ENCODE measurements at places on chromosomes 6 and 20. TPM values are rescaled to one million over a fixed set of nuclear protein-coding genes. Genes with fewer than 3 reads are reported as not detected.
A peak's percentile ranks its signal among the peaks of the same experiment; 100 is the strongest.

RHAG gene
- polyA plus RNA-seq, result not detected

PIGT gene
- 59.7 TPM for polyA plus RNA-seq

BMP5 gene
- not detected for polyA plus RNA-seq

TFAP2C gene
- polyA plus RNA-seq, result not detected

EMILIN3 gene
- polyA plus RNA-seq, result not detected

PTPRK gene
- polyA plus RNA-seq, result not detected

COL21A1 gene
- polyA plus RNA-seq, result not detected

DNA sequence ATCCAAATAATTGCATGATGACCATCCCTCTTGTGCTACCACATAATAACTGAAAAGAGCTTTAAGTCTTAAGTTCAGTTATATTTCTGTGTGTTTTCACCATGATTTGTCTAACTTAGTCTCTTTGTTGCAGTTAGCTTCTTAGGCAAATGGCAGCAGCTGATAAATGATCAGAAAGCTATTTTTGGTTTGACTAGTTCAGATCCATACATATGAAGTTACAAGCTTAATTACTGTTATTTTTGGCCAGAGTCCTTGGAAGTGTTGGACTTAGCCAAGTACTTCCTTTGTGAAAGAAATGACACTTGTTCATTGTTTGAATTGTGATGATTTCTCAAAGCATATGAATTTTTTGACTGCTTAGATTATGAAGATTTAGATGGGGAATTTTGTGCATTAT lies 54.2 kb downstream of the HIVEP1 start:
- no peak overlapping the region for H3K4me3 ChIP-seq
- H3K27me3 ChIP-seq, result no peaks in the 10 kb centered on the region
- no peak for DNase-seq
- no peak overlapping the region for H3K27ac ChIP-seq

DNA sequence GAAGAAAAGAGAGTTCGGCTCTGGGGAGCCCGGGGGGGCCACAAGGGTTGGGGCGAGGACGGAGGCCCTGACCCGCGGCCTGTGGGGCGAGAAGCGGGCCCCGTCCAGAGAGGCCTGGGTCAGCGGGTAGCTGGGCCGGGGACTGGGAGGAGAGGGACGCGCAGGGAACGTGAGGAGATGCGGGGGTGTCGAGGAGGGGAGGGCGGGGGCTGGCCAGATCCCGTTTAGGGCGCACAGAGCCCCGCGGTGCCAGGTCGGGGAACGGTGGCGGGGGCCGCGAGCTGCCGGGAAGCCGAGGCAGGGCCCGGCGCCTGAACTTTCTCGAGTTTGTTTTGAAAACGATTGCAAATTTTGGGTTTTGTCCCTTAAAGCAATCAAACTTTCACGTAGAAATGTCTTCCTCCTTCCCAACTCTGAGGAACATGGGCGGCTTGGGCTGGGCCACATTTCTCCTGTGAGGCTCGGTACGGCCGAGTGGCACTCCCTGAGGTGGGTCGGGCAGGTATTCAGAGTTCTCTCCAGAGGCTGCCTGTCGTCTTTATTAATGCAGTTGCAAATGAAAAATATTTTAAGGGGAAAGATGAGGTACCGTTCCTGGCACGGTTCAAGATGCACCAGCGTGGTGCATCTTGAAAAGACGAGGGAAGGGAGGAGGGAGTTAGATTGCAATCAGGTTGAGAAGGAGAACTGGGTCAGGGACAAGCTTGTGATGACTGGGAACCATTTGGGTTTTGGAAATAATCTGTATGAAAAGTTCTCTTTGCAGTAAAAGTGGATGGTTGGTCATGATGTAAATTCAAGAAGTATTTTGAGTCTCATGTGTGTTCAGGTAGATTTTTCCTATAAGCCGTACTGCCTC lies 972 bp downstream of the RNF8 start:
- H3K27ac ChIP-seq, result peak overlapping the region; percentile 40
- H3K4me1 ChIP-seq, result peaks cover 11% of the 10 kb centered on the region
- no peaks in the 10 kb centered on the region for H3K36me3 ChIP-seq
- H3K4me3 ChIP-seq, result peak overlapping the region; percentile 99
- H3K27me3 ChIP-seq, result no peaks in the 10 kb centered on the region

GRCh38 chr20:11110535-11110934 lies 436.7 kb upstream of the JAG1 start:
- DNase-seq, result no peak
- no peaks in the 10 kb centered on the region for H3K36me3 ChIP-seq
- H3K27me3 ChIP-seq, result no peaks in the 10 kb centered on the region
- H3K27ac ChIP-seq, result no peak overlapping the region
- no peak overlapping the region for H3K4me3 ChIP-seq

DNA sequence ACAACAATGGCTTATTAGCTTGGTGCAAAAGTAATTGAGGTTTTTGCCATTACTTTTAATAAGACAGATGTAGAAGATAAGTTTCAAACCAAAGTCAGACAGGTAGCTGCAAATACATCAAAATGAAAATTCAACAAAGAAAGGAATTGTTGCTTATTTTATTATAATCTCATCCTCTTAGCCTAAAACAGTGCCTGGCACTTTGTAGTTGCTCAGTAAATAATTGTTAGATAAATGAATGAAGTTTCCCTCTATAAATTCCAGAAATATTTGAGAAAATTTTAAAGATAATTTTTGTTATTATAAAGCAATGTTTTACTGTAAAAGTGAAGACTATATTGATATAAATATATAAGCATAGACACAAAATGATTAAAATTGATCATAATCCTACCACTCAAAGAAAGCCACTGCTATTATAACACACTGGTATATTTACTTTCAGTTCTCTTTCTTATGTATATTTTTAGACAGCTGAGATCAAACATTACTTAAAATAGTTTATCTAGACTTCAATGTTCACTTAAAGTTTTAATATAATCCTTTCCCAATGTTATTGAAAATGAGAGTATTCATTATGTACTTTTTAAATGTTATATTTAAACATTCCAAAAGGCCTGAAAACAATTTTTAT lies 42.5 kb downstream of the SESN1 start:
- no peak overlapping the region for H3K4me3 ChIP-seq
- H3K27me3 ChIP-seq, result no peaks in the 10 kb centered on the region
- no peak for DNase-seq
- no peaks in the 10 kb centered on the region for H3K36me3 ChIP-seq
- peaks cover 4% of the 10 kb centered on the region for H3K4me1 ChIP-seq
- H3K27ac ChIP-seq, result no peak overlapping the region

DNA sequence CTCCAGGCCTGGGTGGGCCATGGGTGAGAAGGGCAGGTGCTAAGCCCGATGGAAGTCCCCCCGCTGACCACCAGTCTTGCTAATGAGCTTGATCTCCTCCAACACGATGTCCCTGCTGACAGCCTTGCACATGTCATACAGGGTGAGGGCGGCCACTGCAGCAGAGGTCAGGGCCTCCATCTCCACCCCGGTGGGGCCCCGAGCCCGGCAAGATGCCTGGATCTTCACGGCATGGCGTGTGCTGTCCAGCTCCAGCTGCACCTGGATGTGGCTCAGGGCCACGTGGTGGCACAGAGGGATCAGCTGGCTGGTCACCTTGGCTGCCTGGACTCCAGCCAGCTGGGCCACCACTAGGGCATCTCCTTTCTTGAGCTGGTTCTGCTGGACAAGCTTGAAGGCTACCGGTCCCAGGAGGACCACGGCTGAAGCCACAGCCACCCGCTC lies 27.9 kb downstream of the MOCS1 start:
- H3K4me1 ChIP-seq, result no peaks in the 10 kb centered on the region
- no peaks in the 10 kb centered on the region for H3K36me3 ChIP-seq
- no peak overlapping the region for H3K27ac ChIP-seq
- no peak for DNase-seq
- no peaks in the 10 kb centered on the region for H3K27me3 ChIP-seq
- H3K4me3 ChIP-seq, result no peak overlapping the region

DNA sequence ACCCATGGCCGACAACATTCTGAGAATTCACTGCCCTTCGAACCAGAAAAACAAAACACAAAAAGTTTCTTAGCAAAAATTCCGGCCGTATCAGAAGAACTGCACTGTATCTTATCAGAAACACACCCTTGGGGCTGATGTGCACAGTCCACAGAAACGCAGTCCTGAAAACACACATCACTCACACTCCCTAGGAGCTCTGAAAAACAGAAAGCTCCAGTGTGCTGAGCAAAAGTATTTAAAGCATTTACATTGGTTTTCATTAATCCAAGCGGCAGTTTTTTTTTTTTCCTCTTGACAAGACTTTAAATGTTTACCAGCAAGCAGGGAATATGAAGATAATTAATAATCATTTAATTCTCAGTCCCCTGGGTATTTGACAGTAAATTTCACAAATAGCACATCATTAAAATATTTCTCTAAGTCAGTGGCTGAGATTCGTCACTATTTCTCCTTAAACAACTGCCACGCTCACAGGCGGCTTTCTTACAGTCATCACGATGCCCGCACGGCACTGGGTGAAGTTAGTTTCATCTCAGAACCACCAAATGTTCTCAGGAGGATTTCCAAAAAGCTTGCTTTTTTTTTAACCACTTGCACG lies 13.3 kb downstream of the NFATC2 start:
- H3K36me3 ChIP-seq, result no peaks in the 10 kb centered on the region
- H3K4me1 ChIP-seq, result peaks cover 25% of the 10 kb centered on the region
- no peak overlapping the region for H3K27ac ChIP-seq
- H3K27me3 ChIP-seq, result no peaks in the 10 kb centered on the region
- H3K4me3 ChIP-seq, result no peak overlapping the region

- no peak overlapping the region for H3K27ac ChIP-seq
- H3K36me3 ChIP-seq, result no peaks in the 10 kb centered on the region
- no peak for DNase-seq
- no peaks in the 10 kb centered on the region for H3K27me3 ChIP-seq
- no peaks in the 10 kb centered on the region for H3K4me1 ChIP-seq
Measured at GRCh38 chr6:139262519-139263300, 29.1 kb downstream of the TXLNB start.

DNA sequence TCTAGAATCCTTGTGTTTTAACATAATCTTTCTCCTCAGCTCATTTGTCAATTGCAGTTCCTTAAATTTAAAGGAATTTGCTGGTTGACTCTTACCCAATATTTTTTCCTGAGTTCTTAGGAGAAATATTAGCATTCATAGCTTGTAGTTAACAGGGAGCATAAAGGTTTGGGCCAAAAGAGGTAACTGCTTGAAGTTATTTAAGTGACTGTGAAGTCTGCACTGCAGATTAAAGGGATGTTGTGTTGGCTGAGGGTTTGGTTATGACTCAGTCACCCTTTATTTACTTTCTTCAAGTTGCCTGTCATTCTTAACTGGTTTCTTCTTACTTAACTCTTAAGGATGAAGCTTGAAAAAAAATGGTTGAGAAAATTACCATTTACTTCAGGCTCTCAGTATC lies 220.3 kb upstream of the LAMP5 start:
- no peak for DNase-seq
- no peak overlapping the region for H3K4me3 ChIP-seq
- no peaks in the 10 kb centered on the region for H3K4me1 ChIP-seq
- no peaks in the 10 kb centered on the region for H3K27me3 ChIP-seq
- no peak overlapping the region for H3K27ac ChIP-seq
- no peaks in the 10 kb centered on the region for H3K36me3 ChIP-seq

GRCh38 chr20:17524560-17524959 lies 6.6 kb downstream of the BFSP1 start:
- H3K27me3 ChIP-seq, result no peaks in the 10 kb centered on the region
- no peak overlapping the region for H3K4me3 ChIP-seq
- H3K27ac ChIP-seq, result no peak overlapping the region
- DNase-seq, result no peak
- no peaks in the 10 kb centered on the region for H3K36me3 ChIP-seq

GRCh38 chr20:14860410-14860814 lies 523.0 kb upstream of the FLRT3 start:
- H3K4me3 ChIP-seq, result no peak overlapping the region
- H3K27me3 ChIP-seq, result no peaks in the 10 kb centered on the region
- H3K4me1 ChIP-seq, result no peaks in the 10 kb centered on the region
- no peak overlapping the region for H3K27ac ChIP-seq
- DNase-seq, result no peak

- DNase-seq, result no peak
- H3K4me3 ChIP-seq, result no peak overlapping the region
- no peak overlapping the region for H3K27ac ChIP-seq
- no peaks in the 10 kb centered on the region for H3K4me1 ChIP-seq
- no peaks in the 10 kb centered on the region for H3K27me3 ChIP-seq
Measured at GRCh38 chr20:48075591-48076174, 290.4 kb upstream of the SULF2 start.

DNA sequence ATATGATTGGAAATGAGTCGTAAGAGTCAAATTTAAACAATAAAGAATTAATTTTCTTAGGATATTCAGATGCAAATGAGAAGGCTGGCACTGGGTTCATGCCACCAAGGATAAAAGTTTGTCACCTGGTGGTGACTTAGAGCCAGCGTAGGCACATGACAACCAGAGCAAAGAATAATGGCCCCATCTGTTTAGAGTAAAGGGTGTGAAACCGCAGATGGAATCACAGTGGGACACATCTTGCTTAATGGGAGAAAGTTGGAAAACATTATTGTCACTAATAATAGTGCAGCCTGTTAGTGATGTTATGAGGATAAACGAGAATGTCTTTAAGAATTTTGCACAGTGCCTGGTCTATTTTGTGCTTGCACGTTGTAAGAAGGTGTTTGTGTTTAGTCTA lies 727.8 kb downstream of the QKI start:
- H3K27ac ChIP-seq, result no peak overlapping the region
- no peaks in the 10 kb centered on the region for H3K27me3 ChIP-seq

GRCh38 chr20:49570828-49571552 lies 3.1 kb upstream of the PTGIS start:
- H3K36me3 ChIP-seq, result no peaks in the 10 kb centered on the region
- H3K4me1 ChIP-seq, result no peaks in the 10 kb centered on the region
- H3K27ac ChIP-seq, result no peak overlapping the region
- peaks cover 43% of the 10 kb centered on the region for H3K27me3 ChIP-seq
- H3K4me3 ChIP-seq, result no peak overlapping the region

DNA sequence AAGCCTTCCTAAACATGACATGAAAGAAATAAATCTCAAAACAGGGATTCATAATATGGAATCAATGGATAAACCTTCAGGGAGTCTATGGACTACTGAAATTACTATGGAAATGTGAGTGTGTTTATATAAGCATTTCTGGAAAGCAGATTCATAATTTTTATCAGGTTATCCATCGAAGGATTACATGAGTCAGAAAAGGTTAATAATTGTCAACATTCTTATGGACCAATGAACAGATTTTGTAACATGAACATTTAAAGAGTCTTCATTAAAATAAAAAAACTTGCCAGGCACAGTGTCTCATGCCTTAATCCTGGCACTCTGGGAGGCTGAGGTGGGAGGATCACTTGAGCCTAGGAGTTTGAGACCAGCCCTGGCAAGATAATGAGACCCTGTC lies 84.8 kb downstream of the AHI1 start:
- no peaks in the 10 kb centered on the region for H3K27me3 ChIP-seq
- DNase-seq, result no peak
- H3K4me3 ChIP-seq, result no peak overlapping the region
- no peak overlapping the region for H3K27ac ChIP-seq

DNA sequence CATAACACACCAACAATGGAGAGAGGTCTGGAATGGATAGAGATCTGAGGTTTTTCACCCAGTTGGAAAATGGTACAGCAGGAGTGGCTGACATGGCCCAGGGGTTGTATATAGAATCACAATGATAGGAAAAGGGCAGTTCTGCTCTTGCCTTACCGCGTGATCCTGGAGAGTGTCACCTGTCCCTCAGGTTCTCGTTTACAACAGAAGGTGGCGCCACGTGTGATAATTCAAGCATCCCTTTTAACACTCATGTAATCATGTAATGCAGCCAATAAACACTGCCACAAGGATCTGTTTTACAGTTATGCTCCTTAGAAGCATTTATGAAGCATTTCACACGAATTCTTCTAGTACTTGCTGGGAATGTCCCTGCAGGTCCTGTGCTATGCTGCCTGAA lies 12.9 kb upstream of the WFDC2 start:
- peaks cover 26% of the 10 kb centered on the region for H3K4me1 ChIP-seq
- no peaks in the 10 kb centered on the region for H3K36me3 ChIP-seq
- no peak for DNase-seq
- H3K27ac ChIP-seq, result no peak overlapping the region
- H3K27me3 ChIP-seq, result no peaks in the 10 kb centered on the region

Data from CD14-positive monocyte (primary cell).